ENCODE measurements at places on chromosomes 1 and 21.

DNA sequence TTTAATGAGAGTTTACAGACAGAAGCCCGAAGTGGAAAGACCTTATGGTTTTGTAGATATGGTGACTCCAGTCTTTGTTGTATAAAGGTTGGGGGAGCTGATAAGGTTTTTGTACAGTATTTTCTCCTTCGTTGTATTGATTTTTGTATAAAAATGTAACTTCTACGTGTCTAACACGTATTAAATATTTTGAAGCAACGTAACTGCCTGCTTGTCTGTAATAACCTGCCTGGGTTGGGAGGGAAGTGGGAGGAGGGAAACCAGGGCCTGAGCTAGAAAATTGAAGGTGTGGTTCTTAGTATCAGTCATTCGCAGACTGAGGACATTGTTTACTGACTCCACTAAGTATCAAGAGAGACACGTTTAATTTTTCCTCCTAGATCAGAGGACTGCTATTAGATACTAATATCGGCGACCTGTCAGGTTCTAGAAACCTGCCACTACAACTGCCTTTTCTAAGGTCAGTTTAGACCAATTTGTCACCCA, 2.2 kb downstream of the IER5 start:
- peak; percentile 69 for DNase-seq

- DNase-seq = no peak
These were observed 149.8 kb downstream of the ETS2 start for GRCh38 chr21:38955495-38955894.

- DNase-seq = peak; percentile 20
These were observed 91.5 kb downstream of the IER5 start for GRCh38 chr1:181179987-181180365.

DNA sequence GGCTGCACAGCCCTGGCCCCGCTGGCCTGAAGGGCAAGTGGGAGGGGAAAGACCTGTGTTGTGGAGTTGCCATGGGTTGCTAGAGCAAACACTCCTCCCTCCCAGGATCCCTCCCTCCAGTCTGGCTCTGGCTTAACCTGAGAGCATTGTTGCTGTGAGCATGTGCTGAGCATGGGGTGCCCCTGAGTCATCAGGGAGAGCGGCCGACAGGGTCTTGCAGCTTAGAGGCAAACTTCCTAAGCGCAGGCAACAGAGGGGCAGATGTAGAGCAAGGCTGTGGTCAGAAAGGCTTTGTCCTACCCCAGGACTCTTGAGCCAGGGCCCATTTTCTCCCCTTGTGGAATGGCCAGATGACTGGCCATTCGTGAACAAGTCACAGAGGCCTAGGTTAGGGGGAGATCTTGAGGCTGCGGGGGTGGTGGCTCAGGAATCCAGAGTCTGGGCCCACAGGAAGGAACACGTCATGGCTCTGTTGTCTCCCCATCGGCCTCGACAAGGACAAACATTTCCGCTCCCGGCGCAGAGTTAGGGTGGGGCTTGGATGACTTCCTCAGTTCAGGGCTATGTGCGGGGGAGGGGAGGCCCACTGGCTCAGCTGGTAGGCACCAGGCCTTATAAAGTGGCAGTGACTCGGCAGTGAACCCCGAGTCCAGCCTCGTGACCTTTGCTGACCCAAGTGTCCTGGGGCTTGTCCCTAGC, 362 bp upstream of the DYNLT4 start:
- peak; percentile 94 for DNase-seq

GRCh38 chr1:153350321-153350957, 1.8 kb upstream of the PGLYRP4 start:
- no peak for DNase-seq

- DNase-seq = no peak
These were observed 172.7 kb downstream of the CRB1 start for GRCh38 chr1:197440715-197441114.

- DNase-seq = no peak
These were observed 8.9 kb downstream of the MTF1 start for GRCh38 chr1:37850352-37850955.

GRCh38 chr1:223022641-223023473, 120.2 kb downstream of the TLR5 start:
- DNase-seq = no peak

DNA sequence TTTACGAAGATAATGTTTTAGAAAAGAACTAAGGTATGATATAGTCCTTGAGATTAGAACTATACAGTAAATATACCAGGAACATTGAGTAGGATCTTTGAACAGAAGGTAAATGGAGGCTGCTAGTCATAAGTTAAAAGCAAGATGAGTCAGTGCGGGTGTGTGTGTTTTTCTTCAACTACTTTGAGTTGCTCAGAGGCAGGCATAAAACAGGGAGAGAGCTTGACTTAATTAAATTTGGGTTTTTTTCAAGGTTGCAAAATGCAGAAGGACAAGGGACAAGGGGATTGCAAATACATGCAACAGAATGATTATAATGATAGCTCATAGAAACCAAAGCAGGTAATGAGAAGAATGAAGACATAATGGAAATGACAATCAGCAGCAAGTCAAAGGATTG, 815.1 kb downstream of the NCAM2 start:
- DNase-seq = no peak

DNA sequence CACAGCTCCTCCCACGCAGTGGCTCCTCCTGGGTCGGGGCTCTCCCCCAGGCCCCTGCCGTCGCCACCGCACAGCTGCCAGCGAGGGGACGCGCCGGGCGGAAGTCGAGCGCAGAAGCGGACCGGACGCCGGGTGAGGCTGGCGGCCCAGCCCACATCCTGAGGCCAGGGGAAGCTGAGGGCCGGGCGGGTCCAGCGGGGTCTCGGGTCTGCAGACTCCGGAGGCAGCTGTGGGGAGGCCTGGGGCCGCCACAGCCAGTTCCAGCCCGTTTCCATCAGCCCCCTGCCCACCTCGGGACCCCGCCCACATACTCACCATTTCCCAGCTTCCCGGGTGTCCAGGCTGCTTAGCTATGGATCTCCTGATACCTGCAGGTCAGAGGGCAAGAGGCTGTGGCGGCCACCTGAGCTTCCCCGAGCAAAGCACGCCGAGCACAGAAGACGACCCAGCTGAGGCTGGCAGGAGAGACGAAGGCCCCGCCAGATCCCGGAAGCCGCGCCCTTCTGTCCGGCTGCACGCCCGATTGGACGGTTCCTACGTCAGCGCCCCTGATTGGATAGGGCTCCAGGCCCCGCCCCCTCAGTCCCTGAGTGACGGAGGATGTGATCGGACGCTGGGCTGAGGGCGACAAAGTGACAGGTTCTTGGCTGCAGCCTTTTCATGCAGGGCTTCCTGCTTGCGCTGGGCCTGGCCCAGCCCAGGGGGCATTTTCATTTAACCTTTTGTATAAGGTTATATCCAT, 38.7 kb upstream of the ZNF124 start:
- peak; percentile 93 for DNase-seq

- DNase-seq = no peak
These were observed 140.5 kb downstream of the SLC44A5 start for GRCh38 chr1:75470448-75470847.

DNA sequence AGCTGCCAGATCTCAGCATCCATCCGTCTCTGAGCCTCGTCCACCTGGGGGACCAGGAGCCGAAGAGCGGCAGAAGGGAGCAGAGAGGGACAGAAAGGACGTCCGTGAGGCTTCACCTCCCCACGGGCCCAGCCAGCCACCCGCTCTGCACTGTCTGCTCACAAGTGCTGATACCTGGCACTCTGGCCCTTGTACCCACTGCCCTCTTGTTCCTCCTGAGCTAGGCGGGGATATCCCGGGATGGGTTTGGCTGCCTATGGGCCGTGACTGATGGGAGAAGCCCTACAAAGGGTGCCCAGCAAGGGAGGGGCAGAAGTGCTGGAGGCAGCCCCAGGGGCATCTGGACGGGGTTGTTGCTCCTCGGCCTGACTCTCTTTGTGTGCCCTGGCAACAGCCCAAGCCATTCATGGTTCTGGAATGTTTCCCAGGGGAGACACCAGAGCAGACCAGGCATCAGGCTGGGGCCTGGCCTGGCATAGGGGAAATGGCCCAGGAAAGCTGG, 57.6 kb downstream of the LDLRAD2 start:
- no peak for DNase-seq

GRCh38 chr1:16137890-16138467, 17.9 kb downstream of the EPHA2 start:
- DNase-seq = no peak

- no peak for DNase-seq
These were observed 6.0 kb upstream of the SEC16B start for GRCh38 chr1:177975588-177976495.

DNA sequence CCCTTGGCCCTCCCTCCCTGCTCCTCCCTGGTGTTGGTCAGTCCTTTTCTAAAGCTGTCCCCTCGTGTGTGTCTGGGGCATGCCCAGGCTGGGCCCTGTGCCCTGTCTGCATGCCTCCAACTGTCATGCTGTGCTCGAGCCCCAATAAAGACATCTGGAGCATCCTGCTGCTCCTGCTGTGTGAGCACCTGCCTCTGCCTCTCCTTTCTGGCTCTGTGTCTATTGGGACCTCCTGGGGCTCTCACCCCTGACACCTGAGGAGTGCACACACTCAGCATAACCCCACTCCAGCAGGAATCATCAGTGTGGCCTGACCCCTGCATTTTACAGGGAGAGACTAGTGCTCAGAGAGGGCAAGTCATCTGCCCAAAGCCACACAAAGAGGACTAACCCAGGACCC, 23.7 kb downstream of the KCNC4 start:
- no peak for DNase-seq

DNA sequence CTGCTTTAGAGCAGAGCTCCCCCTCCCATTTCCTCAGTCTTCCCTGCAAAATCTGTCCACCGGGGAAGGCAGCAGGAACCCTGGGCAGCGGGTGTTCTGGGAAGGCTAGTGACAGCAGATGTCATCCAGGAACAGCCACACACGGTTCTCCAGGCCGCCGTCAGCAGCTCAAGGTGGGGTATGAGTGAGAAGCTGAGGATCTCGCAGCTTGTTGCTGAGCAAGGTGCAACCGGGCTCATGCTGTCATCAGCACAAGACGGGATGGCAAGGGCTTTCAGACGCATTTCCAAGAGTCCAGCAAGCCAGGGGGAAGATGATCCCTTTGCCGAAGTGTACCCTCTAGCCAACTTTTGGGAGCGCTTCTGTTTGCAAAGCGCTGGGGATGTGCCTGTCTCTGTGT, 23.0 kb upstream of the SPSB1 start:
- no peak for DNase-seq

DNA sequence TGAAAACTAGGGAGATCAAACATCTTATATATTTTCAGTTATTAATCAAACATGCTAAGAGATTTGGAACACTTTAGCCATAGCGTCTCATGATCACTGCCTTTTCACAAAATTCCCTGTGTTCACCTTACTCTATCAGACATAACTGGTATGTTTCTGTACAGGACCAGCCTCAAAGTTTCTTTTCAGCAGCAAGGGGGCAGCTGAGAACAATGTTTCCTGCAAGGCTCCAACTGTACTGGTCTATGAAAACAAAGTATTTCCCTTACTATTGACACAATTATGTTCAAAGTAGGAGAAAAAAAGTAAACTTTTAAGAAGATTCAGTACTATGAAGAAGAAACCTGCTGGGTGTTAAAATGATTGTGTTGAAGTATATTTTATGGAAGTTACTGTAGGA, 98.5 kb downstream of the ATF6 start:
- DNase-seq = peak; percentile 13

DNA sequence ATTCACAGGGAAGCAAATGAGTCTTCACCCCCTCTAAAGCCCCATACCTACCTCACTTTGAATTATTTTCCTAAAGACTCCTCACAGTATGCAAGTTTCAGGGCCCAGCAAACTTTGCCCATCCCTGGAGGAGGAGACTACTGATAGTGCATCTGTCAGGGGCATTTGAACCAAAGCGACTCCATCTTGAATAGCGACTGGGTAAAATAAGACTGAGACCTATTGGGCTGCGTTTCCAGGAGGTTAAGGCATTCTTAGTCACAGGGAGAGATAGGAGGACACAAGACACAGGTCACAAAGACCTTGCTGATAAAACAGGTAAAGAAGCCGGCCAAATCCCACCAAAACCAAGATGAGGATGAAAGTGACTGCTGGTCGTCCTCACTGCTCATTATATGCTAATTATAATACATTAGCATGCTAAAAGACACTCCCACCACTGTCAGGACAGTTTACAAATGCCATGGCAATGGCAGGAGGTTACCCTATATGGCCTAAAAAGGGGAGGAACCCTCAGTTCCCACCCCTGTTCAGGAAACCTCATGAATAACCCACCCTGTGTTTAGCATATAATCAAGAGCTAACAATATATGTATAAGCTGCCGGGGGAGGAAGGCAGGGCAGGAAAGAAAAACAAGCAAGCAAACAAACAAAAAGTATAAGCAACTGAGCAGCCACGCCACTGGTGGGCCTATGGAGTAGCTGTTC, 3.3 kb upstream of the PKNOX1 start:
- no peak for DNase-seq

- no peak for DNase-seq
These were observed 6.7 kb downstream of the C1QTNF12 start for GRCh38 chr1:1239614-1240347.

DNA sequence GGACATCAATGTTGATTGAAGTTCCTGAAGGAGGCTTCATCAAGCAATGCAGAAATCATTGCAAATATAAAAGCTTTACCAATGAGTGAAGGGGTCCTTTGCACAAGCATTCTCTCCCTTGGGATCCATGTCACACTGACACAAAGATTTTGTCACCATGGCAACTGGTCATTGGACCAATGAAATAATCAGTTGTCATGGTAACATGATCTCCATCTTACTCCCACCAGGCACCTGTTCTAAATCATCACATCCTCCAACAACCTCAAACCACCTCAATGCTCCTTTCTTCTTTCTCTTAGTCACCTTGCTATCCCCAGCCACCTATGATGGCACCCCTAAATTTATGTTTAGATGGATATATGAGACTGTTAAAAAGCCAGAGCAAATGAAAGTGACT, 13.5 kb upstream of the FOXJ3 start:
- no peak for DNase-seq

DNA sequence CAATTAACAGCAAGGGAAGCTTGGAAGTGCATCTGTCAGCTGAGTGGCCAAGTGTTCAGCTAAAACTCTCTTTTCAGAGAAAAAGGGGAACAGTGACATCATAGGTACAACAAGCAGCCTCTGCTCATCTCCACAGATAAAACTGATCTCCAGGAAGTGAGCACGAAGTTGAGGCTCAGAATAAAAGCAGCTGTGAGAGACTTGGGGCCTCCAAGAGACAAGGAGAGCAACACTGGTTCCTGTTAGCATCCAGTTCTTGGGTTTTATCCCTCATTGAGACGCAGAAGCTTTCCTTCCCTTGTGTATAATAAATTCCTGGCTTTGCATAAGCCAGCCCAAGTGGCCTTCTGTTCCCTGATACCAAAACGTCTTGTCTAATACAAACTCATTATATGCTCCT, 20.0 kb upstream of the CNN3 start:
- no peak for DNase-seq

GRCh38 chr1:22204989-22205913, 62.4 kb upstream of the WNT4 start:
- DNase-seq = no peak

DNA sequence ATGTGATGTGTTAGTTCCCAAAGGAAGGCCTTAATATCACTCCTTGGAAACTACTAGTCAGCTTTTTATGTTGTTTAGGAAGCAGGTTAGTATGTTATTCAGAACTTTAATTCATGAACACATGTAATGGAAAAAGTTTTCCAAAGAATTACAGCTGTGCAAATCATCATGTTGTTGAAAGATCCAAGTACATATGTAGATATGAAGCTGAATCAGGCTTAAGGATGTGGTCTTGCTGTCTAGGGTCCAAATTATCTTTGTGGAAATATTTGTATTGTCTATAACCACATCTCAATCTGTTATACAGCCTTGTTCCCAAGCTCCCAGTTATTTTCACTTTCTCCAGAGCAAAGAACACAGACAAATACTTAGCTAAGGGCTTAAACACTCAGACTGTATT, 231.6 kb downstream of the TPR start:
- DNase-seq = no peak

- no peak for DNase-seq
These were observed 374 bp downstream of the MAB21L3 start for GRCh38 chr1:116111524-116112021.

Measured in CD4-positive, alpha-beta T cell treated with Interleukin-10 for 1 hour (primary cell).